ENCODE measurements at places on chromosomes 4 and X. TPM values are rescaled to one million over a fixed set of nuclear protein-coding genes. Genes with fewer than 3 reads are reported as not detected.

The SERTM2 gene
- 1.3 TPM for total RNA-seq

The RBM47 gene
- total RNA-seq = 0.86 TPM

The DMP1 gene
- total RNA-seq = not detected

The MAMLD1 gene
- total RNA-seq = 1.3 TPM

The ARHGAP24 gene
- total RNA-seq = 56.6 TPM

The CNGA1 gene
- under 0.01 TPM for total RNA-seq

The COL4A5 gene
- total RNA-seq = 30.0 TPM

The RHOXF1 gene
- not detected for total RNA-seq

The TDO2 gene
- total RNA-seq = 4.2 TPM

The DMRTC1 gene
- total RNA-seq = not detected

The CXorf49 gene
- total RNA-seq = not detected

The ARHGAP36 gene
- not detected for total RNA-seq

The MND1 gene
- total RNA-seq = 4.3 TPM

The NSUN7 gene
- total RNA-seq = 0.86 TPM

The USP17L12 gene
- not detected for total RNA-seq

The NDNF gene
- total RNA-seq = 0.32 TPM

The AKAP14 gene
- not detected for total RNA-seq

The ANK2 gene
- 23.2 TPM for total RNA-seq

The NPY2R gene
- not detected for total RNA-seq

The TMEM154 gene
- total RNA-seq = 11.2 TPM

The CT45A10 gene
- not detected for total RNA-seq

The EGF gene
- 6.5 TPM for total RNA-seq

The SMIM31 gene
- total RNA-seq = not detected

The UCP1 gene
- total RNA-seq = not detected

The RAI2 gene
- not detected for total RNA-seq

The CRMP1 gene
- total RNA-seq = under 0.01 TPM

The CACNA1F gene
- not detected for total RNA-seq

The KLHL13 gene
- total RNA-seq = 0.97 TPM

The CD38 gene
- under 0.01 TPM for total RNA-seq

The CSAG2 gene
- total RNA-seq = not detected
